ENCODE measurements at places on chromosomes 13 and 19. TPM values are rescaled to one million over a fixed set of nuclear protein-coding genes. Genes with fewer than 3 reads are reported as not detected.

RASGRP4 gene
- 2.6 TPM for polyA plus RNA-seq

ATP8A2 gene
- polyA plus RNA-seq, result 6.3 TPM

CCDC122 gene
- polyA plus RNA-seq, result 11.6 TPM

S1PR4 gene
- polyA plus RNA-seq, result 2.0 TPM

ODAD3 gene
- polyA plus RNA-seq, result 0.84 TPM

FOXO1 gene
- 13.7 TPM for polyA plus RNA-seq

CD37 gene
- polyA plus RNA-seq, result 55.7 TPM

DNA sequence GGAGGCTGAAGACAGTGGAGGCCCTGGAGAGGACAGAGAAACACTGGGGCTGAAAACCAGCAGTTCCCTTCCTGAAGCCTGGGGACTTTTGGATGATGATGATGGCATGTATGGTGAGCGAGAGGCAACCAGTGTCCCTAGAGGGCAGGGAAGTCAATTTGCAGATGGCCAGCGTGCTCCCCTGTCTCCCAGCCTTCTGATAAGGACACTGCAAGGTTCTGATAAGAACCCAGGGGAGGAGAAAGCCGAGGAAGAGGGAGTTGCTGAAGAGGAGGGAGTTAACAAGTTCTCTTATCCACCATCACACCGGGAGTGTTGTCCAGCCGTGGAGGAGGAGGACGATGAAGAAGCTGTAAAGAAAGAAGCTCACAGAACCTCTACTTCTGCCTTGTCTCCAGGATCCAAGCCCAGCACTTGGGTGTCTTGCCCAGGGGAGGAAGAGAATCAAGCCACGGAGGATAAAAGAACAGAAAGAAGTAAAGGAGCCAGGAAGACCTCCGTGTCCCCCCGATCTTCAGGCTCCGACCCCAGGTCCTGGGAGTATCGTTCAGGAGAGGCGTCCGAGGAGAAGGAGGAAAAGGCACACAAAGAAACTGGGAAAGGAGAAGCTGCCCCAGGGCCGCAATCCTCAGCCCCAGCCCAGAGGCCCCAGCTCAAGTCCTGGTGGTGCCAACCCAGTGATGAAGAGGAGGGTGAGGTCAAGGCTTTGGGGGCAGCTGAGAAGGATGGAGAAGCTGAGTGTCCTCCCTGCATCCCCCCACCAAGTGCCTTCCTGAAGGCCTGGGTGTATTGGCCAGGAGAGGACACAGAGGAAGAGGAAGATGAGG lies 1.5 kb downstream of the PPP1R15A start:
- DNase-seq, result no peak

DNA sequence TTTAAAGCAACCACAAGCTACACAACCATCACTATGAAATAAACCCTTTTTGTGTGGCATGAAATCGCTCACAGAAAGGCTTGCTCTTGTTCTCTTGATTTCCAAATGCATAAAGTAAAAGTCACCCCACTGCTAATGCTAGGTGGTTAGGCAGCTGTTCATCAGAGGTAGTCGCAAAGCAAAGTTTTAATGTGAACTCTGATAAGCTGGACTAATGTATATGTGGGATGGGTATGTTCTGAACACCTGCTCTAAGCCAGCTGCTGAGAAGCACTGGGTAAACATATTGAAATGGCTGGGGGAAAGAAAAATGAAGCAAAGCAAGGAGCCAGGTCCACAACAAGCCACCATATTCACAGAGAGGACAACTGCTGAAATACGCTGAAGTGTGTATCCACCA lies 142.3 kb downstream of the KLF12 start:
- no peak for DNase-seq

- peak; percentile 91 for DNase-seq
These were observed 5.2 kb upstream of the PLIN4 start for GRCh38 chr19:4523306-4524110.

DNA sequence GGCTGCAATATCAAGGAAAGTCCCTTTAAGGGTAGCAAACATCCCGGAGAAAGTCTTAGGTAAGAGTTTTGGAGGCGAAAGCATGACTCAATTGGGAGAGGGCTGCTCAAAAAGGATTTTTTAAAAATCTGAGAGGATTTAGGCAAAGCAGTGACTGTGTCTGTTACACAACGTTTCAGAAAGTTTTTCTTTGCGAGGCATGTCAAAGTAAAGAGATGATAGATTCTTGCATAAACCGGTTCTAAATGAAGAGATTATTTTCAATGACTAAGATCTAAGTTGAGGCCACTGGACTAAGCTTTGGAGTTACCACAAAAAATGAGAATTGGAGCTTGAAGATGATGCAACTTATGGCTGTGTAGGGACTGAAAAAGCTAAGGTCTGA lies 43.7 kb upstream of the ENOX1 start:
- no peak for DNase-seq

DNA sequence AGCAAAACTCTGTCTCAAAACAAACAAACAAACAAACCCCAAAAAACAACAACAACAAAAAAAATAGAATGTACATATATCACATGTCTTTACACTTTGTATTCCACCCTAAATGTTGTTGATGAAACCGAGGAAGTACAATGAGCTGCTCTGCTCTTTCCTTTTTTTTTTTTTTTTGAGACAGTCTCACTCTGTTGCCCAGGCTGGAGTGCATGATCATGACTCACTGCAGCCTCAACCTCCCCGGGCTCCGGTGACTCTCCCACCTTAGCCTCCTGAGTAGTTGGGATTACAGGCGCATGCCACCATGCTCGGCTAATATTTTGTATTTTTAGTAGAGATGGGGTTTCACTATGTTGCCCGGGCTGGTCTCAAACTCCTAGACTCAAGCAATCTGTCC lies 30.6 kb upstream of the LRP3 start:
- no peak for DNase-seq

DNA sequence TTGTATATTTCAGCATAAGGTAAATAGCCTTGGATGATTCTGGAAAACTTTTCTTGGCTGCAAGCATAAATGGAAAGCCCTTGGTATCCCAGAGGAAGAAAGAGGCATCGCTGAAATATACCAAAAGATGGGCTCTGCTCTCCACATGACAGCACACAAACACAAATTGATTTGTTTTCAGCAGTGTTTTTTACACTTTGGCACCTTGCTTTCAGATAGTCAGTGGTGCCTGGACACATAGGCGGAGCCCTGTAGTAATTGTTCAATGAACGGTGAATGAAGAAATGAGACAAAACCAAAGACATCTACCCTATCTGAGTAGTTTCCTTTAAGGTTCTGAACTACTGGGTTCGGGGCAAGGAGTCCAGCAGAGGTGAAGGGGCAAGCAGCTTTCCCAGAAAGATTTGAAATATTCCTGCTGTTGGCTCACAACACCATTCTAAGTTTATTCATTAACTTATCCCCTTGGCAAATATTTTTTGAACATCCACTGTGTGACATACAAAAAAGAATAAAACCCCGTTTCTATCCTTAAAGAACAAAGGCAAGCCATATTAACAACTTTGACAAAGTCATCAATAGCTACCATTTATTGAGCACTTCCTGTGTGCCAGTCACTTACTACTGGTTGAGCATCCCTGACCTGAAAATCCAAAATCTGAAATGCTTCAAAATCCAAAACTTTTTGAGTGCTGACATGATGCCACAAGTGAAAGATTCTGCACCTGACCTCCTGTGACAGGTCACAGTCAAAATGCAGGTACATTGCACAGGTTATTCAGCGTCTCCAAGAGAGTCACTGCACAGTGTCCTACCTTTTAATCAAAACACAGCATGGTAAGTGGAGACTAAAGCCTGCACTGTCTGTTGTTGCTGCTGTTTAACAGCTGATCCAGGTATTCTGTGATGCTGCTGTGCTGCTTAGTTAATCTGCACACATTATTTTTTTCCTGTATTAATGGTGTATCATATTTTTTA lies 238.1 kb downstream of the DCLK1 start:
- DNase-seq, result no peak

DNA sequence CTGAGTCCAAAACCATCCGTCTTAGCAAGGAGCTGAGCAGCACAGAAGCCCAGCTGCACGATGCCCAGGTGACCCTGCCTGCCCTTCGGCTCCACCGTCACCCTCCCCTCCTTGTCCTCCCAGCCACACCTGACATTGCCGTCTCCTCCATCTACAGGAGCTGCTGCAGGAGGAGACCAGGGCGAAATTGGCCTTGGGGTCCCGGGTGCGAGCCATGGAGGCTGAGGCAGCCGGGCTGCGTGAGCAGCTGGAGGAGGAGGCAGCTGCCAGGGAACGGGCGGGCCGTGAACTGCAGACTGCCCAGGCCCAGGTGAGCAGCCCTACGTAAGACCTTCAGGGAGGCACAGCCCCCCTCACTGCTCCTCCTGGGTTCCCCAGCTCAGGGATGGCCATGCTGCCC lies 49.1 kb downstream of the KCNC3 start:
- no peak for DNase-seq

DNA sequence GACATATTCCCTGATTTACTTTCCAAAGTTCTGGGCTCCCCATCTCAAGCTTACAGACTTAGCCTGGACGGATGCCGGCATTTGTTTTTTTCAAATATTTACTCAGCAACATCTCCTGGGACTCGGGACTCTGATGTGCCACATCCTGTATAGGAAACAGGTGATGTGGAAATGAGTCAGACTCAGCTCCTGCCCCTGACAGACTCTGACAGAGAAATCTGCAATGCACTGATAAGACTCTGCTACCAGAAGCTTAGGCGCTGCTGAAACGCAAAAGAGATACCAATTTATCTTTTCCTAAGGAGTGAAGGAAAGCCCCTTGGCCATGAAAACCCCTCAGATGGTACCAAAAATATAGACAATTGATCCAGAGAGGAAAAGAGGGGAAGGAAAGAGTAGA lies 16.2 kb downstream of the LAIR2 start:
- no peak for DNase-seq

DNA sequence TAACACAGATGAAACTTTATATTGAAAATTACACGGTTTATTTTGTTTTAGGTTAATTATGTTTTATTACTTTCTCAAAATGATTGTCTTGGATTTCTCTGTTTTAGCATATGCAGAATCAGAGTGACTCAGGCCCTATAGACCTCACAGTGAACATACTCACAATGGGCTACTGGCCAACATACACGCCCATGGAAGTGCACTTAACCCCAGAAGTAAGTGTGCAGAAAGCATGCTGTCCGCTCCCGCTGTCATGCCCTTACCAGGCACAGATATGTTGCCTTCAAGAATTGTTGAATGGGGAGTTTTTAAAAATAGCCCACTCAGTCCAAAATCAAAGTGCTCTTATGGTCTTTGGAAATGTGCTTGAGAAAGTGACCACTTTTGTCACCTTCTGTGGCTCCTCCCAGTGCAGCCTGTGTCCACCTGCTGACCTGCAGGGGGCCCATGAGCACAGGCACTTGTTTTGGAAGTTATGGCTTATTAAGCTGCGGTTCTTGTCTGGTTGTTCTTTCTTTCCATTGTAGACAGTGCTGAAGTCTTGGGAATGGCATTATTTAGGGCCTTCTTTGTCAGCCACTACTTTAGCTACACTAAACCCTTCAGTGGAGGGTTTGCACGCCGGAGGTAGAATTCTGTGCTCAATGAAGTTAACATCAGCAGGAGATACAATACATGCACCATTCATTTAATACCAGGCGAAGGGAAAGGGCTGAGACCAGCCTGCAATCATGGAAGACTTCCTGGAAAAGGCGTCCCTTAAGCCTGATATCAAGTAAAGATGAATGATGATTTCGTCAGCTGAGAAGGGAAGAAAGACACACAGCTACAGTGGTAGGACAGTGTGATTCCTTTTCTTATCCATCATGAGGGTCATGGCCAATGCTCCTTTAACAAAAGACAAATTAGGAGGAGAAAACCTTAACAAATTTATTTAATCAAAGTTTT lies 36.7 kb downstream of the CUL4A start:
- no peak for DNase-seq

DNA sequence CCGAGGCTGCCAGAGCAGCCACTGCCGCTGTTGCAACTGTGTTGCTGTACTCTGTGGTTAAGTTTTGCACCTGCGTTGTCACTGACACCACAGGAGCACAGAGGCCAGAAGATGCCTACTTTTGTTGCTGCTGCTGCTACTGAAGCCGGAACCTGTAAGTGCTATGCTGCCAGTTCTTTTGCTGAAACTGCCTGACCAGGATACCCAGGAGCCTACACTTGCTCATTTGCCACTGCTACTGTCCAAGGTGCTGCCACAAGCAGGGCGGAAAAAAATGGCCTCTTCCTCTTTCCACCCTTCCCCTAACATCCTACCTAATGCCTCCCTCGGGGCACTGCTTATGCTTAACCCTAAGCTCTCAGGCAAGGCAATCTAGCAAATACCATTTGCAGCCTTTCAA lies 29.0 kb upstream of the NBEA start:
- DNase-seq, result no peak

DNA sequence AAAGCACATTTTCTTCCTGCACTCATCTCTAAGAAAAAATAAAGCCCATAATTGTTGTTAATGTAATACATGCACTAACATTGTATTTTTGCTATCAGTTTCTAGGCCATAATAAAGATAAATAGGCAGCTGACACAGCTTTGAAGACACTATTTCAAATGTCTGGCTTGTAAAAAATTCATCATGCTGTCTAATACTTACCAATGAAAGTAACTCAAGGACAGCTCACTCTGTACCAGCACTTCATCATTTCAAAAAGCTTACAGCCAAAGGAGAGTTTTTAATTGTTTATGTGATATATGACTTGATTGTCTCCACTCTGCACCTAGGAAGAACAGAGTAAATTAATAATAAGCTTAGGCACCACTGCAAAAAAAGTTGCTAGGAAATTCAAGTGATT lies 1423.3 kb upstream of the PCDH20 start:
- no peak for DNase-seq

DNA sequence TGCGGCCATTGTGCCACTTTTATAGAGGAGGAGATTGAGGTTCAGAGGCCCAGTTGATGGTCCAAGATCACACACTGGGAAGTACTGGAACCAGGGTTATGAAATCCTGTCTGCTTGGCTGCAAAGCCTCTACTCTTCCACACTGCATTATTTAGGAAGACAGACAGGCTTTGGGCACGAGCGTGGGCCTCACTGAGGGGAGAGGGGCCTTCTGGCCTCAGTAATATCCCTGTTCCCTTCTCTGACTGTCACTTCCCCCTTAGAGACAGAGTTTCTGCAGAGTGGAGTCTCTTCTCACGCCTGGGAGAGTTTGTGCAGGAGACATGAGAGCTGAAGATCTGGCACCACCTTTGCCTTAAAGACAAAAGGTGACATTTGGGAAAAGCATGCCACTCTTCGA lies 49.0 kb upstream of the PNMA8B start:
- DNase-seq, result no peak

GRCh38 chr13:67231289-67232000 lies 1.3 kb upstream of the PCDH9 start:
- no peak for DNase-seq

GRCh38 chr13:49304763-49305700 lies 57.3 kb downstream of the CDADC1 start:
- no peak for DNase-seq

DNA sequence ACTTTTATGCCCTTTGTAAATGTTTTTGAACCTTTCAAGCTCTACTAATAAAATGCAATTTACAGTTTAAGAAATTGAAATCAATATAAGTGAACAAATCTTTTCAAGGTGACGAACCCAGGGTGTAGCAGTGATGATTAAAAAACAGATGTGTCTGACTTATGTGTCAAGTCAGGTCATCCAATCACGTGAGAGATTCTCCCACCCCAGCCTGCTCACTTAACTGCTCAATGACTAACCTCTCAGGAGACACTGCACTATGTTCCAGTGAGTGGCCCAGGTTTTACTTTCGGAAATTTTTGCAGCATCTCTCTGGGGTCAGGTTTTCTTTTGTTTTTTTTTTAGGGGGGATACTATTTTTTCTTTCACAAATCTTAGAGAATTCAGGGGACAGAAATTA lies 60.7 kb downstream of the ZNF429 start:
- no peak for DNase-seq

GRCh38 chr13:44801990-44802389 lies 187.3 kb downstream of the NUFIP1 start:
- no peak for DNase-seq

GRCh38 chr13:99165753-99166587 lies 34.7 kb upstream of the UBAC2 start:
- DNase-seq, result no peak

Data from left lung (tissue), 14 donors.